ENCODE measurements at places on chromosomes 11 and 22.

DNA sequence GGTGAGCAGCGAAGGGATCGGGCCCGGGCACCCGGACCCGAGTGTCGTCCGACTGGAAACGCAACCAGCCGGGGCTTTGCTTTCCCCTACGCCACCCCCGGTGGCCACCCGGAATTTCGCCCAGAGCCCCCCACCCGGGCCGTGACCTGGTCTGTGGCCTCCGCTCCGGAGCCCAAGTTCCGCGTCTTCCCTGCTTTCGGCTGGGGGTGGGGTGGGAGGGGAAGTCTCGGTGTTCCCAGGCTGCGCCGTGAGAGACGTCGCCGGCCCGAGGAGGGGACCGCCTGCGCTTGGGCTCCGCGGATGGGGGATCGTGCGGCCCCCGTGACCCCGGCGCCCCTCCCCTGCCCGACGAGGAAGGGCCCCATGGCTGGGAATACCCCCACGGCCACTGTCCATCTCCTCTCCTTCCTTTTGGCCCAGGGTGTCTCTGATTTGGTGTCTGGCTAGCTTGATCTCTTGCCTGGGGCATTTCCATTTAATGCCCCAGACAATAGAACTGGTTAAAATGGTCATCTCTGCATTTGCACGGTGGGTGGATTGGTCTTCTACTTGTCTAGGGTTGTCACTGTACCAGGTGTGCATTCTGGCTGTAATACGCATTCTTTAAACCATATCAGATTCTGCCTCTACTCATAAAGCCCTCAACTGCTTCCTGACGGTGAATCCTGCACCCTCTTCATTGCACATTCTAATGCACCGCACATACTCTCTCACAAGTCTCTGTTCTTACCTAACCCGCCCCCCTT lies 789 bp downstream of the SIK2 start:
- peak; percentile 23 for DNase-seq

- no peak for DNase-seq
These were observed 28.1 kb upstream of the P2RY2 start for GRCh38 chr11:73189723-73190556.

DNA sequence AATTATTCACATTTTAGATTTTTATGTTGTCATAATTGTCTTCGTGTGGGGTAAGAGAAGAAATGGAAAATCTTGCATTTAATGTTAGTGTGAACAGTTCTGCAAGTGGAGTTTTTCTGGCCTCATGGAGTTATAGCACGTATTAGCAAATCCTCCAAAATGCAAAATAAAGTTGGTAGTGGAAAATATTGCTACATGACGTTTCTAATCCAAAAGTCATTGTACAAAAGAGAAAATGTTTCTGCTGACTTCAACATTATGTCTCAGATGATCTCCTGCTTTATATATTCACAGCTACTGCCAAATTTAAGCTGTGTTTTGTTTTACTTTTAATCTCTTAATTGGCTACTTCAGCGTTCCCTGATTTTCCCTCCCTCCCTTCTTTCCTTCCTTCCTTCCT lies 1804.0 kb upstream of the RAG2 start:
- DNase-seq = no peak

- no peak for DNase-seq
These were observed 5.4 kb upstream of the IGLL5 start for GRCh38 chr22:22882033-22882717.

- DNase-seq = no peak
These were observed 51.3 kb downstream of the CACNA1I start for GRCh38 chr22:39621826-39622225.

GRCh38 chr11:65639623-65640482 lies 2.0 kb downstream of the SIPA1 start:
- no peak for DNase-seq
